GM23248 (cell line): ENCODE measurements at places on chromosomes 5 and 9. TPM values are rescaled to one million over a fixed set of nuclear protein-coding genes. Genes with fewer than 3 reads are reported as not detected.

The OLFML2A gene
- total RNA-seq: 0.11 and 0.38 TPM in 2 replicates

The UBQLN1 gene
- total RNA-seq: 92.7 and 107 TPM in 2 replicates

The CA9 gene
- total RNA-seq: 3.4 and 4.3 TPM in 2 replicates

The LHX2 gene
- not detected in 2 replicates for total RNA-seq

DNA sequence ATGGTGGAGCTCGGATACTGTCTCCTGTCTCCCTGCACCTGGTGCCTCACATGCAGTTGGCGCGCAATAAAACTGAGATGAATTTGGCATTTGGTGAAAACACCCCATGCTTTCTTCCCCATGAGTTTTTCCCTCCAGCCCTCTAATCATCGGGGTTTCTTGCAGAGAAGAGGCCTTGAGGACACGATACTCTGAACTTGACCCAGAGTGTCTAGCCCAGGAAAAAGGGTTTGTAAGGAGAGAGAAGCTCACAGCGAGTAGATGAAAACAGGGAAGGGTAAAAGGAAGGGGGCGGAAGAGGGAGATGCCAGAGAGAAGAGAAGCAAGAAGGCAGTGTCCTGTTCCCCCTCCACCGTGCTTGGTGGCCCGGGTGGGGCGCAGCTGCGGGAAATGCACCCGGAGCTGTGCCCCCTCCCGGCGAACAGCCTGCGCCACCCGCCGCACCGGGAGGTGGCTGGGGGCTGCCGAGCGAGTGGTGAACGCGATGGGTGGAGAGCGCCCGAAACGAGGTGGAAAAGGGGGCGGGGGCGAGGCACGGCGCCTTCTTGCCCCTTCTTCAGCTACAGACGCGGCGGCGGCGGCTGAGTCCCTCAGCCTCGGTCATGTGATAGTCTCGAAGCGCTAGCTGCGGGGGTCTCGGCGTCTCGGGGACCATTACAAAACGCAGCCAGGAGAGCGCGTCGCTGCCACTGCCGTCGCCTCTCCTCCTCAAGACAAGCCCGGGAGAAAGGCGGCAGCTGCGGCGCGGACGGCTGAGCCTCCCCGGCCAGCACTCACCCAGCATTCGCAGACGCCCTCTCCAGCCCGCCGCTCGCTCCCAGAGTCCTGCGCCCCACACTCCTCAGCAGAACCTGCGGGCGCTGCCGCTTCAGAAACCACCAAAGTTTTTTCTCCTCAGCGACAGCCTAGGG is 1.1 kb upstream of the FOXB2 start:
- peak; percentile 34 for DNase-seq

GRCh38 chr5:53418826-53419658 is 61.4 kb upstream of the FST start:
- peak; percentile 94 for DNase-seq

DNA sequence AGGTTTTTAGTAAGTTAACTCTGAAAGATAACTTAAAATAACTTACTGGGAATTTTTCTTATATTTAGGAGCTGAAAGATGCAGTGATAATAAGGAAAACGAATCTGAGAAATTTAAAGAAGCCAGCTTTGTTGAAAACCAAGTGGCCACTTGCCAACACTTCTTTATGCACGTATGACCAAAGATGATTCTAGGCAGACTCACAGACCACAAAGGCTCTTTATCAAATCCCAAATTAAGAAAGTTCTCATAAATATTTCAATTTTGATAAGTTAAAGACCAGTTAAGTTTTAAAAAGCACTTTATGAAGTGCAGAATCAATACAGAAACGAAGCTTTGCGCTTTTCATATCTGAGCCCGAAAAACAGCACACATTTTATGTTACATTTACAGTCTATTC is 1.5 kb downstream of the AFF4 start:
- DNase-seq: peak; percentile 88

DNA sequence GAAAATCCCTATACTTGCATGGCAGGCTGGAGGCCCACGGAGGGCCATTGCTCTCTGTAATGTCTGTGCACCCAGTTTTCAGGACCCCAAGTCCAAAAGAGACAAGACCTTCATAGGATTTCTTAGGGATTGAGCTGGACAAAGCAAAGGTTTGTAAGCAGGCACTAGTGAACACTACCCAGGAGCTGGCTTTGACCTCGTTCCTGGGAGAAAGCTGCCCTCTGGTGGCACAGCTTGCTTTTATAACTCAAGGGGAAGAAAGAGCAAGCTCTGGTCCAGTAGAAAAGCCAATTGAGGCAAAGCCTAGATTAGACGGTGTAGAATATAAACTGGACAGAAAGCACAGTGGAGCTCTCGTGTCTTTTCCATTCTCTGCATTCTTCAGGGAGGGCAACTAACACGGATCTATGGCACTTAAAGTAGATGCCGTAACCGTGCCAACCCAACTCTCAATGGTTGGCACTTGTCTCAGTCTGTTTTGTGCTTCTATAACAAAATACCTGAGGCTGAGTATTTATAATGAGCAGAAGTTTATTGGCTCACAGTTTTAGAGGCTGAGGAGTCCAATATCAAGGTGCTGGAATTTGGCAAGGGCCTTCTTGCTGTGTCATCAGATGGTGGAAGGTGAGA is 7.9 kb downstream of the GABRP start:
- DNase-seq: peak; percentile 71

DNA sequence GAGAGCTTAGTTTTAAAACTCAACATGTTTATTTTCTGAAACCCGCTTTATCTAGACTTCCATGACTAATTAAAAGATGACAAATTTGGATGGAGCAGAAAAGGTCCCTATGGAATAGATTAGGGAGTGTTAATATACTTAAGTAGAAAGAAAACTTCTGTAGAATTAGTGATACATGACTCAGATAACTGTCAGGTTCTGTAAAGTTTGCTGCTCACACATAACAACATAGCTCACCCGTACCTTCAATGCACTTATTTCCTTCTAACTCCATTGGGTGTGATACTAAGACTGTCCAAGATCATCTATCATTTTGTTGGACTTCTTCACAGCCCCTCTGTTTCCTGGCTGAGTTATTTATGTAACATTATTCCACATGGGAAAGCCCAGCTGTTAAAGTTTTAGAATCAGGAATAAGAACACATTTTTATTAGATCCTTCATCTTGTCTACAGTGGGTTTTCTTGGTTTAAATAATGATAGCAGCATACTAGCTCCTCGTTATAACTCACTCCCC is 27.8 kb downstream of the TMEM167A start:
- no peak for DNase-seq

- no peak for DNase-seq
These were observed 261.1 kb downstream of the MED10 start for GRCh38 chr5:6117212-6117611.

DNA sequence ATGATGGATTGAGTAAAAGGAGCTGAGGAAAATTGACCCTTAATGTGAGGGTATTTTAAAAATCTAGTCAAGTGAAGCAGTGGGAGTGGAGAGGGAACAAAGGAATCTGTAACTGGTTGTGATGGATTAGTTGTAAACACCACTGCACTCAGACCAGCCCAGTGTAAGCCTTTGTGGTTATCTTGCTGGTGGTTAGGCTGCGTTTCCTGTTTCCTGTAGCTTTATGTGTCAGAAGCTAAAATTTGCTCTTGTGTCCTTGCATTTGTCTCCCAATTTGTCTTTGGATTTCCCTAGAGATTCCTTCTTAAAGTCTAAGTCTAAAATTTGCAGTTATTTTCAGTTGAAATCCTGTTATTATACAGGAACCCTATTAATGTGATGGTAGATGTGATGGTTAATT is 6.3 kb downstream of the IFNA21 start:
- DNase-seq: no peak

DNA sequence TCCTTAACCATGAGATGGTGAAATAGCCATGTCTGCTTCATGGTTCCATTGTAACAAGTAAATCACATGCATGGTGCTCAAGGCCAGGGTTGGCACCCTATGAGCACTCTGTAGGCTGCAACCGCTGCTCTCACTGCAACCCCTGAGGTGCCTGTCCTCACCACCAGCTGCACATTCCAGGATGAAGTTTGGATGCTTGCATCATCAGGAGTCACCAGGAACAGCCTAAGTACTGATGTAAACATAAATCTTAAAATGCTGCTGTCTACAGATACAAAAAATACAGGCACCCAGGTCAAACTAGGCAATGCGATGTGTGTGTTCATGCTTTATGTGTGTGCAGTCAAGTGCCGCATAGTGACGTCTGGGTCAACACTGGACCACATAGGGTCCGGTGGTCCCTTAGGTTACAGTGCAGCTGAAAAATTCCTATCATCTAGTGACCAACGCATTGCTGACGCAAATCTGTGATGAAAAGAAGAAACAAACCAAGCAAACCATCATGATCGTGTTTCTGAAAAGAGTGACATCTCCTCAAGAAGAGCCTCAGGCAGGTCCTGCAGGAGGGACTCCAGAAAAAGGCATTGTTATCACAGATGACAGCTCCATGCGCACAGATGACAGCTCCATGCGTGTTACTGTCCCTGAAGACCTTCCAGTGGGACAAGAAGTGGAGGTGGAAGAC is 234.8 kb downstream of the AUH start:
- DNase-seq: peak; percentile 47

DNA sequence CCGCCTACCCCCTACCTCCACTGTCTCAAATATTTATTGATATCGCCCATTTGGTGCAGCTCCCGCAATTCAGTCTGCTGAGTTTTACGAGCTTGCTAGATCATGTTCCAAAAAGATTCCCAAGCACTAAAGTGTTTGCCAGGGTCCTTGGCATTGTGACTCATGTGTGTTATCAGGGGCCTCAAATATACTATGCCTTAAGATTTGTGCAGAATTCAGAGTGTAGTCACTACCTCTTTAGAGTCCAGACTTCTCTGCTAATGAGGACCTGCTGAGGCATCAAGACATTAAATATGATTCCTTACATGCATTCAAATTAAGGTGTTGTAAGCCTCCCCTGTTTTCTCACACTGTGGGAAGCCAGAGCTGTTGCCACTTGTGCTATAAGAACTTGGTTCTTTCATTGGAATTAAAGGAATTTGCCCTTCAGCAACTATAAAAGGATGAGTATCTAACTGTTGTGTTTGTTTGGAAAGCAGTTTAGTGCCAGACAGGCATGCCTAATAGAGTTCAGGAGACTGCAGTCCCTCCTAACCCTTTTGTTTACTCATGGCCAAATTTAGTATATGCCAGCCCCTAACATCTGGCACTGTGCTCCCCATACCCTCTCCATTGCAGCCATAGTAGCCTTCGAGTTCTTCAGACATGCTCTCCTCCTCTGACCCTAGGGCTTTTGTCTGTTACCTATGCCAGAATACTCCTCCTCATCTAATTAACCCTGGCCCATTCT is 316.4 kb downstream of the NR3C1 start:
- peak; percentile 71 for DNase-seq

DNA sequence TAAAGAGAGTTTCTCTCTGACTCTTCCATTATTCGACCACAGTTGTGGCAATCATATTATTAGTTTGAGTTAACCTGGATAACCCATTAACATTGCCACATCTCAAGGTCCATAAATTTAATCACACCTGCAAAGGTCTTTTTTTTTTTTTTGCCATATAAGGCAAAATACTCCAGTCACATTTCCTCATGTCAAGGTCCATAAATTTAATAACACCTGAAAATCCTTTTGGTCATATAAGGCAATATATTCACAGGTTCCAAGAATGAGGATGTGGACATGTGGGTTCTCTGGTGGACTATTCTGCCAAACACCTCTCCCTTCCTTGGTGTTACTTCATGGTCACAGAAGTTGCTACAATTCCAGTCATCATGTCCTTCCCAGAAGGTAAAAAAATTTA is 213.5 kb upstream of the COX7C start:
- DNase-seq: no peak

DNA sequence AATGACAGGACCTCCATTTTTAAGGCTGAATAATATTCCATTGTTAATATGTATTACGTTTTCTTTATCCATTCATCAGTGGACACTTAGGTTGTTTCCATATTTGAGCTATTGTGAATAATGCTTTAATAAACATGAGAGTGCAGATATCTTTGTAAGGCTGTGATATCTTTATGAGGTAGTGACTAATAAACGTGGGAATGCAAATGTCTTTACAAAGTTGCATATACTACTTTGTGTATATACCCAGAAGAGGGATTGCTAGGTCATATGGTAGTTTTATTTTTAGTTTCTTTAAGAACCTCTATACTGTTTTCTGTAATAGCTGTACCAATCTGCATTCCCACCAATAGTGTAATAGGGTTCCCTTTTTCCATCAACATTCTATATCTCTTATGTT is 148.7 kb downstream of the FOCAD start:
- no peak for DNase-seq

DNA sequence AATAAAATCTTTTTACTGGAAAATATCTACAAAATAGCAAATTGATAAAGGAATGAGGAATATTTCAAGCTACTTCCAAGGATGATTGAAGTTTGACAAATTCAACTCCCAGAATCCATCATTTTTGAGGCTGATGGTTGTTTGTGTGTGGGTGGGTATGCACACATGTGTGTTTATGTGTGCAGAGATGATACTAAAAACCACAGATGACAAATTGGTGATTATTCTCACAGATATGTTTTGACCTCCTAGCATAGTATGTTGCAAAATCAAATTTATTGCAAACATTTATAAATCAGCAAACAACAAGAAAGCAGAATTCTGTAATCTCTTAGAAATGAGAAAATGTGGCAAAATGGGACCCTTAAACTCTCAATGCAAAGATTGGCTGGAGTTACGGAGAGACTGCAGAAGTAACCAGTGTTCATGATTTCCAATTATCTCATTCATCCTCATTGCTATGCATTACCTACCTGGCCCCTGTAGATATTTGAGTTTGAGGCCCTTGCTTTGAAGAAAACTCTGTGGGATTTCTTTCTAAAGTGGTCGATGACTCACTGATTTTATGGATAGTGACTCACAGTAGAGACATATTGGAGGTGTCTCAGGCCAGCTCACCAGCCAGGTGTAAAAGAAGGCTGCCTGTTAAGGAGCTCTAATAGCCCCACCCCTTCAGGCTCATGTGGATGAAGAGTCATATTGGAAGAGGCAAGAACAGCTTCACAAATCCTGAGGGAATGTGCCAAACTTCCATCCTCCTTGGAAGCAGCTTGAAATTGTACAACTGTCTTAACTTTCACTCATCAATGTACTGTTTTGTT is 44.6 kb upstream of the TMC1 start:
- DNase-seq: peak; percentile 79

DNA sequence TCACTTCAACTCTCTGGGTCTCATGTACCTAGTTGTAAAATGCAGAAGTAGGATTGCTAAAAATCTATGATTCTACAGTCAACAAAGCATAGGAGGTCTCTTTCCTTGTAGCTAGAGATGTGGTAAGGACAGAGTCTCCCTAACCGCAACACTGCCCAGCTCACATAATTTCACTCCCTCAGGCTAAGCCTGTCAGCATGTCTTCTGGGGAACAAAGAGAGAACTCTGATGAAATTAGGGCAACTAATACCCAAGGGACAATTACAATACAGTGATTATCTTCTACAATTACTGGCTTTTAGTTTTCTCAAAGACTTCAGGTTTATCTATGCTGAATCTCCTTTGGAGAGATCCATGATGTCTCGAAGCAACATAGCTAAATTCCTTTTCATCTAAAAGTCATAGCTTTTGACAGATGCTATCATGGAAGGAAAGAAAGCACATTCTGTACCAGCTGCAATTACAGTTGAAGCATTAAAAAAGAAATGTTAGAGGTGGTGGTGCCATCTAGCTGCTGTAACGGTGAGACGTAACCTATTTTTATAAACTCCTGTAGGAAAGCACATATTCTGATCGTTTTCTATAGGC is 141.1 kb upstream of the TARS1 start:
- peak; percentile 83 for DNase-seq
